ENCODE measurements at places on chromosomes 3 and 15. TPM values are rescaled to one million over a fixed set of nuclear protein-coding genes. Genes with fewer than 3 reads are reported as not detected.

GRCh38 chr3:183239046-183239445 is 14.0 kb upstream of the B3GNT5 start:
- no peak for DNase-seq

GRCh38 chr3:129162729-129163579 is 2.1 kb upstream of the ISY1 start:
- DNase-seq = no peak

The SCN11A gene
- 11.8 TPM for total RNA-seq

The SCAANT1 gene
- not detected for total RNA-seq

The ADGRG7 gene
- 0.11 TPM for total RNA-seq

The EPHA3 gene
- 158 TPM for total RNA-seq

The MITF gene
- total RNA-seq = 13.6 TPM

- no peak for DNase-seq
These were observed 53.7 kb upstream of the MEF2A start for GRCh38 chr15:99511866-99512661.

DNA sequence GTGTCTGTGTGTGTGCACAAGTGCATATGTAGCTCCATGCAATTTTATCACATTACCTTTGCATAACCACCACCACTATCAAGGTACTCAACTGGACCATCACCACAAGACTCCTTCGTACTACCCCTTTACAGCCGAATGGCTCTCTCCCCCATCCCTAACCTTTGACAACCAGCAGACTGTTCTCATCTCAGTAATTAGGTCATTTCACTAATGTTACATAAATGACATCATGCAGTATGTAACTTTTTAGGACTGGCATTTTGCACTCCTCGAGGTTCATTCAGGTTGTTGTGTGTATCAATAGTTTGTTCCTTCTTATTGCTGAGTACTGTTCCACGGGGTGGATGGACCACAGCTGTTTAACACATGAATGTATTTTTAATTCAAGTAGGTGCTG is 121.8 kb upstream of the SLC6A11 start:
- DNase-seq = no peak

GRCh38 chr3:29924783-29925561 is 644.1 kb downstream of the RBMS3 start:
- no peak for DNase-seq

DNA sequence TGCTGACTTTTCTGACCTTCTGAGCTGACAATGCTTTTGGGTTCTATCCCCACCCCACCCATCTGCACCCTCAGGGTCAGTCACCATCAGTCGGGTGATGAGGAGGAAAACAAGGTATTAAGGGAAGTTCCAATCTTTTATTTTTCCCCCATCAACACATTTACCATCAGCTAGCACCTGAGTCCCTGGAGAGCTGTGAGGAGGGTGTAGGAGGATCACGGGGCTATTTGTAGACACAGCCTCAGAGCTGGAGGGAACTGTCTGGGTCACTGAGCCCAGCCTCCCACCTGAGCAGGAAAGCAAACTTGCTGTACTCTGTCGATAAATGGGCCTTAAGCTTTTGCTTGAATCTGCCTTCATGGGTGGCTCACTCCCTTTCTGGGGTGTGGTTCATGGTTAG is 24.8 kb upstream of the ZFAND6 start:
- DNase-seq = no peak

DNA sequence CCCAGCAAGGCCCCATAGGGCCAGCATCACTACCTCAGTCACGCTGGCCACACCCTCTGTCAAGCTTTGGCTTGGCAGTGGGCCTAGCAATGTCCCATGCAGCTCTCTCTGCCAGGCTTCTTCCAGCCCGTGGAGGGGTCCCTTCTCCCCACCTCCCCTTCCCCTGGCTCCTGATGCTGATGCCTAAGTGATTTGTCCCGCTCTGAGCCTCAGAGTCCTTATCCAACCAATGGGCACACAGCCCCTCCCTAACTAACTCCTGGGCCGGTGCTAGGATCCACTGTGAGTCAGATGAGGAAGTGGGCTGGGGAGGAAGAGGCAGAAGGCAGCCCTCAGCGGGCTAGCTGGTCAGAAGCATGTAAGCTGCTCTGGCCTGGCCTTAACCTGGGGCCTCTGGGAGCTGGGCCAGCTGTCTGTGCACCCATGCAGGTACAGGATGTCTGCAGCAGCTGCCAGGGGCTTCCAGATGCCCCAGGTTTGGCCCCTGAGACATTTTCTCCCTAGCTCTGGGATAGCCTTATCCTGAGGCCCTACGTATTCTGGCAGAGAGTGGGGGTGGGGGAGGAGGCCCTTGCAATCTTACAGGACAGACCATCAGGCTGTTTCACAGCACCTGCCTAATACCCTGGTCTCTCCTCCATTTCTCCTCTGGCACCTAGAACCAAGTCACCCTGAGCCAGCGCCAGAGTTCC is 740 bp upstream of the ZBTB47 start:
- DNase-seq = no peak

DNA sequence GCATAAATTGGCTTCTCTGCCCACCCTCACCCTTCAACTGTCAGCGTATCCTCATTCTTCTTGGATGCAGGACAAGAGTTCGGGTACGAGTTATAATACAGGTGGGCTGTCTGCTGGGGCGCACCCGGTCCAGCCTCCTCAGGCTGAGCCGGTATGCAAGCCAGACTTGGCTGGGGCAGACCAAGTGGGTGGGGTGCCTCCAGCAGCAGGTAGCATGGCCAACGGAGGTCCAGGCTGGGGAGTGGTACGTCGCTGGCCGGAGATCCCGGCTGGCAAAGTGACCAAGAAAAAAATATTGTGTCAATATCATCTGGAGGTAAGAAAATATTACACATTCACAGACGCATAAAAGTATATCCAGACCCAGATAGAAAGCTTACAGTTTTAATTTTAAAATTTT is 45.6 kb downstream of the GATM start:
- DNase-seq = no peak

GRCh38 chr15:99956820-99957641 is 223.8 kb upstream of the LYSMD4 start:
- DNase-seq = no peak

The UQCC5 gene
- total RNA-seq = 5.7 TPM

DNA sequence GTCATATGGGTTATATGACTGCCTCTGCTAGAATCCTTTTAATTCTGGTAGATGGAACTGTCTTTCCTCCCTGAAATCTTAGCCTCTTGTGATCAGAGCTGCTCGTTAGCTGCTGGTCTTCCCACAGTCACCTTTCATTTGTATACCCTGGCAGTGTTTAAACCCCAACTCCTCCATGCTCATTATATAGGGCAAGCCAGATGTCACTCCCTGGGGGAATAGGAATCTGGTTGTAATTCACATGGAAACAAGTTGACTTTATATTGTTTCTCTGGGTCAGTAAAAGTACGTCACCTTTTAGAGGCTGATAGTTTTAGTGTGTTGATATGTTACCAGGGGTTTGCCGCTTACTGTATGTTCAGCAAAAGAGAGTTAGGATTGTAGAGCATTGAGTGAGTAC is 103.5 kb downstream of the ITPR1 start:
- no peak for DNase-seq

- no peak for DNase-seq
These were observed 93.4 kb downstream of the WDR76 start for GRCh38 chr15:43920254-43920600.

GRCh38 chr3:48196611-48197010 is 8.4 kb upstream of the CDC25A start:
- DNase-seq = no peak

GRCh38 chr3:120850381-120851295 is 57.4 kb upstream of the STXBP5L start:
- DNase-seq = no peak

GRCh38 chr15:89104172-89104564 is 15.9 kb downstream of the ABHD2 start:
- DNase-seq = no peak

DNA sequence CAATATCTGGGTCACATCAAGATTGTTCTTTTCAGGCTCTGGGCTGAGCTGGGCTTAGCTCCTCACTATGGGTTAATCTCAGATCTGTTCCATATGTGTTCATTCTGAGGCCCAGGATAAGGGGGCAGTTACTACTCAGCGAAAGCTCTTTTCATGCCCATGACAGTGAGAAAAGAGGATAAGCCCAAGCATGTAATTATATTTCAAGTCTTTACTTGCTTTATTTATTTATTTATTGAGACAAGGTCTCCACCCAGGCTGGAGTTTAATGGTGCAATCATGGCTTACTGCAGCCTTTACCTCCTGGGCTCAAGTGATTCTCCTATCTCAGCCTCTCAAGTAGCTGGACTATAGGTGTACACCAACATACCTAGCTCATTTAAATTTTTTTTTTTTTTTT is 44.7 kb upstream of the SELENOK start:
- no peak for DNase-seq

DNA sequence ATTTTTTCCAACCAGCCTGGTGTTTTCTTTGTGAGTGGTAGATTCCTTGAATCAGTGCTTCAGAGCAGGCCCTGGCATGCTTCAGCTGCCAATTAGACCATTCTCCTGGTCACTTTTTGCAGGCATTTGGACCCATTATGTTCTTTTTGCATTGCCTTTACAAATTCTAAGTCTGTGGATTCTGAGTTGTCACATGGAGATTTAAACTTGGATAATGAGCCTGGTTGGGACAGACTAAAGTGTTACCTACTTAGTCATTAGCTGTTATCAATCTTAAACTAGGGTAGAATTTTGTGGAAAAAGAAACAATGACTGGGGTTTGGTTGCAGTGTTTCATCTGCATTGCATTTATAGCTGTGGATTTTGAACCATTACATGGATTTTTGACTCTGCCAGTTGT is 40.6 kb downstream of the ARHGEF26 start:
- no peak for DNase-seq

Measured in urinary bladder (tissue), 4 donors.